Stimulated activated CD4-positive, alpha-beta T cell treated with anti-CD3 and anti-CD28 coated beads, Interleukin-1b, Interleukin-23, amount 100 ng/mL, for 24 hours (primary cell): ENCODE measurements at places on chromosomes 13 and 19.
A peak's percentile ranks its signal among the peaks of the same experiment; 100 is the strongest.

- peak; percentile 72 for DNase-seq
Observed at GRCh38 chr19:13150187-13150930, at the start of the genes IER2 and STX10. TSS of gene IER2 (plus strand) at chr19:13150411. CDS start at chr19:13153187, 2,776 bp downstream. TSS of gene STX10 (minus strand) at chr19:13150375. CDS start at chr19:13150173, 202 bp downstream.

- DNase-seq = no peak
Observed at GRCh38 chr13:39148513-39148961, 110.3 kb downstream of the NHLRC3 start.

DNA sequence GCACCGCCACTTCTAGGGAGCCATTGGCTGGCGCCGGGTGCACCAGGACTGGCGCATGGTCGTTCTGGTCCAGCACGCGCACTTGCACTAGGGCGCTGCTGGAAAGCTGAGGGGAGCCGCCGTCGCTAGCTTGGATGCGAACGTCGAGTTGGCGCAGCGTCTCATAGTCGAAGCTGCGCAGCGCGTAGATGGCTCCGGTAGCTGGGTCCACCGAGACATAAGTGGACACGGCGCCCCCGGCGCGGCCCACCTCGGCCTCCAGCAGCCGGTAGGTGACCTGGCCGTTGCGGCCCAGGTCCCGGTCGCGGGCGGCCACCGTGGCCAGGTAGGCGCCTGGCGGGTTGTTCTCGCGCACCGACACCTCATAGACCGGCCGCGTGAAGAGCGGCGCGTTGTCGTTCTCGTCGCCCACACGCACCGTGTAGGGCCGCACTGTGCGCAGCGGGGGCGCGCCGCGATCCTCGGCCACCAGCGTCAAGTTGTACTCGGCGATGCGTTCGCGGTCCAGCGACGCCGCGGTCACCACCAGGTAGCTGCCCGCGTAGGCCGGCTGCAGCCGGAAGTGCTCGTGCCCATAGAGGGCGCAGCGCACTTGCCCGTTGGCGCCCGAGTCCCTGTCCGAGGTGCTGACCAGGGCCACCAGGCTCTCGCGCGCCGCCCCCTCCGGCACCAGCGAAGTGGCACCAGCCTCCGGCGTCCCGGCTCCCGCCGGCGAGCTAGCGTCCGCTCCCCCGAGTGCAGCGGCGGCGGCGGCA lies 1.7 kb downstream of the PCDH8 start:
- no peak for DNase-seq

DNA sequence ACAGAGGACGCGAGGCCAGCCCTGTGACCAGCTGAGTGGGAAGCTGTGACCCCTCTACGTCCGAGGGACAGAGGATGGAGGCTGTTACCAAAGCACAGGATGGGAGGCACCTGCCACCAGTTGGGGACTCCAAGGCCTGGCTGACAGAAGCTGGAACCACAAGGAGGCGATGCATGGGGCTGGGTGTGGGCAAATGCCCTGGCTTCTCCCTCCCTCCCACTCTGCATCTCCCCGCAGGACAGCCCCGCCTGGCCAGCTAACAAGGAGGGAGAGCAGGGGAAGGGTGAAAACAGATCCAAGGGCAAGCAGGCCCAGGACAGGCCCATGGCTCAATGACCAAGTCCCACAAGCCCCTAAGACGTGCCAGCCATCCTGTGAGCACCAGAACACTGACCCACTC lies 28.6 kb downstream of the AKT2 start:
- no peak for DNase-seq

- DNase-seq = no peak
Observed at GRCh38 chr19:10134040-10134439, 14.3 kb upstream of the EIF3G start.

GRCh38 chr13:30743319-30744055 lies 8.1 kb downstream of the ALOX5AP start:
- DNase-seq = no peak

- DNase-seq = no peak
Observed at GRCh38 chr13:20525144-20525600, 485 bp downstream of the CRYL1 start.

- no peak for DNase-seq
Observed at GRCh38 chr13:72379581-72379980, 347.8 kb downstream of the MZT1 start.

DNA sequence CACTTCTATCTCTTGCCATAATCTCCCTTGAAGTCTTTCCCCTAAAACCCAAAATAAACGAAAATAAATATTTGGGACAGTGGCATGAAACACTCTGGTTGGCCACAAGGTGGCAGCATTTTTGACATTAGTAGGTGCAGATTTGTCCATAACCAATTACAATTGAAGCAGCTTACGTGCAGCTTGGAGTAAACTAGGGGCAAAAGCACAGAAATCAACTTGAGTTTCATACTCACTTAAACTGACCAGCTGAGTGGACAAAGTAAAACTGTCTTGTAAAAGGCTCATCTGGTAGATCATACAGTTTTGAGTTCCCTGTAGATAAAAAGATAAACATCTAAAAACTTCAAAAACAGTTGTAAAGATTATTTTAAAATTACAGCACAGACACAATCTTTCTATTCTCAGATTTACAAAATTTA lies 18.8 kb downstream of the PDCD5 start:
- DNase-seq = peak; percentile 24

DNA sequence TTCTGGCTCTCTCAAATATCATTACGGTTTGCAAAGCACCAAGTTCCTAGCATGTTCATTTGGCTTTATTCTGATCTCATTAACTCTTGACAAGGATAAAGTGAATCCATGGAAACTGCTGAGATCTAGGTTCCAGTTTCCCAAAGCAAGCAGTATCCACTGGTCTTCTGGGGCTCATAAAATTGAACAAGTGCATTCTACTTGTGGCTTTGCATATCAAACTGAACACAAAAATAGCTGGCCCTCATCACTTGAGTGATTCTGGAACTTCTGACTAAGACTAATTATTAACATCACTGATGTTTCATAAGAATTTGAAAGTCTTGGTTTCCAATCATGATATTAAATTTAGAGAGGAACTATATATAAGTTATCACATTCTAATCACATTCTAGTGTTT lies 6.3 kb upstream of the KCTD12 start:
- no peak for DNase-seq
